ENCODE measurements at places on chromosomes 3 and 15. TPM values are rescaled to one million over a fixed set of nuclear protein-coding genes. Genes with fewer than 3 reads are reported as not detected.

GRCh38 chr3:114364806-114365654 lies 71.2 kb downstream of the TIGIT start:
- DNase-seq: no peak

- DNase-seq: no peak
Measured at GRCh38 chr3:182861348-182861747, 68.0 kb downstream of the ATP11B start.

GRCh38 chr3:182967218-182968204 lies 12.8 kb downstream of the DCUN1D1 start:
- no peak for DNase-seq

Gene PCSK6
- total RNA-seq: 0.13 TPM

Gene SENP7
- 36.6 TPM for total RNA-seq

- DNase-seq: no peak
Measured at GRCh38 chr3:127486321-127486944, 104.1 kb downstream of the TPRA1 start.

GRCh38 chr3:191141728-191142127 lies 57.3 kb upstream of the OSTN start:
- no peak for DNase-seq

GRCh38 chr15:100154338-100154737 lies 187.4 kb downstream of the ADAMTS17 start:
- no peak for DNase-seq

Gene RRP9
- total RNA-seq: 20.6 TPM

DNA sequence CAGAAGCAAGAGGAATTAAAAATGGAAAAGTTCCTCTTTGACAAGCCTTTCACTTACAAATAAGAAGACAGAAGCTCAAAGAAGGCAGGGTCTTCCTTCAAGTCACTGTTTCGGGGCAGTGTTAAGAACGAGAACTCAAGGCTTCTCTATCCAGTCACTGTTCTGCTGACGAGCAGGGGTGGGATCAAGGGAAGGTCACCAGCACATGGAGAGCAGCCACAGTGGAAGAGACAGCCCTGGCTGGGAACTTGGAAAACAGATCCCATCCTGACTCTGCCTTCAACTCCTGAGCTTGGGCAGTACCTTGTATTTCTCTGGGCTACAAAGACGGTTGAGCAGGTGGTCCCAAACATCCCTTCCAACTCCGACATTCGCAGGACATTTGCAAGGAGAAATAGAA lies 111.5 kb upstream of the LPP start:
- no peak for DNase-seq

Gene GOLGA8H
- total RNA-seq: 0.59 TPM

GRCh38 chr3:191414732-191415131 lies 46.2 kb upstream of the PYDC2 start:
- no peak for DNase-seq

- DNase-seq: no peak
Measured at GRCh38 chr3:59553076-59553475, 503.3 kb upstream of the CFAP20DC start.

DNA sequence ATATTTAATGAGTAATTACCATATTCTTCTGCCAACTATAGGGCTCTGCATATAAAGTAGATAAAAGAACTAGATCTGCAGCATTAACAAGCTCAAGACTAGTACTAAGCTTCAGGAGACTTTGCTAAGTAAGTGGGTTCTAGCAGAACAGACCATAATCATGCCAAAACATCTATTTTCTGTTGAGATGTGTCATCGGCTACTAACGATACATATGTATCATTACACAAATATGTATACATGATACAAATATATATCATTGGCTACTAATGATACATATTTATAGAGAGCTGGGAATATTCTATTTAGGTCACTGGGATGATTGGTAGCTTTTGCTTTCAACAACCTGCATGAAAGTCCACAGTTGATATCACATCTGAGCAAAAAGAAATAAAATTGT lies 185.8 kb upstream of the DCBLD2 start:
- no peak for DNase-seq

DNA sequence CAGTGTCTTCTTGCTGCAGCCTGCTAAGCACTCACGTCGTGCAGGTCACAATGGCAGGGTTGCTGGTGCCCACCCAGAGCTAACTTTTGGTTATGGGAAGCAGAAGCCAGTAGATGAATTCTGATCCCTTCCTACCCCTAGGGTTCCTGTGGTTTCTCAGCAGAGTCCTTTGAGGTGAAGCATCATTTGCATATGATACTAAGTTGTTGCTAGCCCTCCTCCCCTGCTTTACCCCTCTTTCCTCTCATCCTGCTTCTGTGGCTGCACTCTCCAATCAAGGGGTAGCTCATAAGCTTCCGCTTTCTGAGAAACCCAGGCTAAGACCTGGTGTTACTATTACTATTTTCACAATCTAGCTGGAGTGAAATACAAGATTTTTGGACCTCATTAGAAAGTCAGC lies 22.1 kb upstream of the HEG1 start:
- DNase-seq: no peak

Gene CFAP92
- 3.7 TPM for total RNA-seq

Gene CCDC13
- total RNA-seq: 0.41 TPM

Gene CHDH
- 1.0 TPM for total RNA-seq

- no peak for DNase-seq
Measured at GRCh38 chr3:24018784-24019570, 73.9 kb downstream of the NR1D2 start.

DNA sequence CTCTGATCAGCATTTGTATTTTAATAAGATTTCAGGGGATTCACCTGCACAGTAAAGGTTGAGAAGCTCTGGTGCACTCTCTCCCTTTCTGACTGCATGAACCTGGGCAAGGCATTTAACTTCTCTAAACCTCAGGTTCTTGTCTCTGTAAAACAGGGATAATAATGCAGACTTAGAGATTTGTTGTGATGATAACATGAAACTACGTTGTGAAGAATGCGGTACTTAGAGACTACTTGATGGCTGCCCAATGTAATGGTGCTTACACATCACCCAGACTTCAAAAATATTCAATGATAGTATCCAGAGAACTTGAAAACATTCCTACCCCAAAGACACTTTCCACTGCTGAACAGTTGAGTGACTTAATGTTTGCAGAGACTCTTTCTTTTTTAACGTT lies 19.8 kb upstream of the TNFSF10 start:
- no peak for DNase-seq

- no peak for DNase-seq
Measured at GRCh38 chr15:70179309-70179892, 81.7 kb upstream of the TLE3 start.

DNA sequence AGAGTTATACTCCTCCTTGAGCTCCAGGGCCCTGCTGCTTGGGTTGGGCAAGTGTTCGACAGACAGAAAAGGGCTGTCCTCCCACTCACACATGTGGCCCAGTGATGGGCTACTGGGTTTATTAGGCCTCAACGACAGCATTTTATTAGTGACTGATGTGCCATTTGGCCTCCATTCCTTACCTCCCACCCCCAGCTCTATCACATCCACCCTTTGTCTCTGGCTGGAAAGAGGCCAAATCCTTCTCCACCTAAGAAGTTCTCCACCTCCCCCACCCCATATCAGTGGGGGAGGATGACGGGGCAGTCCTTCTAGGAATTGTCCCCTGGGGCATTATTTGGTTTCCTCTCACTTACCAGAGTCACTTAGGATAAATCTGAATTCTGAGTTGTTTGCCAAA lies 57.1 kb upstream of the WNT5A start:
- no peak for DNase-seq

Gene CMTM8
- 16.2 TPM for total RNA-seq

GRCh38 chr15:78944202-78944625 lies 632 bp downstream of the CTSH start:
- DNase-seq: no peak

GRCh38 chr3:126147932-126148683 lies 32.3 kb downstream of the ALDH1L1 start:
- DNase-seq: no peak

GRCh38 chr3:123335007-123335670 lies 113.8 kb downstream of the ADCY5 start:
- DNase-seq: no peak

DNA sequence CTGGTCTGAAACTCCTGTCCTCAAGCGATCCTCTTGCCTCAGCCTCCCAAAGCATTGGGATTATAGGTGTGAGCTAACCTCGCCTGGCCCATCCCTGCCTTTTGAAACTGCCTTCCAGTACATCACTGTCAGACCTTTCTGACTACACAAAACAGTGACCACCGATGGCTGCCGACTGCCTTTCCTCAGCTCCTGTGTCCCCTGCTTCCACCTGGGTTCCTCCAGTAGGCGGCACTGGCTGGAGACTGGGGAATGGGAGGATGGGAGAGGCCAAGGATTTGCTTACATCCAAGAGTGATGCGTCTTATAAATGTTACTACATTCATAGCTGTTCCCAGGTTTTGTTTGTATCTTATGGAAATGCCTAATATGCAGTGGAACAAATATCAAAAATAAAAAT lies 242.8 kb downstream of the BBX start:
- no peak for DNase-seq

Gene GXYLT2
- 1.8 TPM for total RNA-seq

GRCh38 chr3:186516646-186517045 lies 27.5 kb downstream of the CRYGS start:
- DNase-seq: no peak

GRCh38 chr15:74156678-74157411 lies 16.7 kb upstream of the ISLR start:
- no peak for DNase-seq

GRCh38 chr3:45988362-45988761 lies 7.3 kb downstream of the FYCO1 start:
- DNase-seq: no peak

Gene BFSP2
- total RNA-seq: not detected

- no peak for DNase-seq
Measured at GRCh38 chr15:92468991-92469390, 75.3 kb downstream of the ST8SIA2 start.

- no peak for DNase-seq
Measured at GRCh38 chr3:181363231-181363630, 348.5 kb upstream of the SOX2 start.

Gene RBM6
- 76.2 TPM for total RNA-seq

DNA sequence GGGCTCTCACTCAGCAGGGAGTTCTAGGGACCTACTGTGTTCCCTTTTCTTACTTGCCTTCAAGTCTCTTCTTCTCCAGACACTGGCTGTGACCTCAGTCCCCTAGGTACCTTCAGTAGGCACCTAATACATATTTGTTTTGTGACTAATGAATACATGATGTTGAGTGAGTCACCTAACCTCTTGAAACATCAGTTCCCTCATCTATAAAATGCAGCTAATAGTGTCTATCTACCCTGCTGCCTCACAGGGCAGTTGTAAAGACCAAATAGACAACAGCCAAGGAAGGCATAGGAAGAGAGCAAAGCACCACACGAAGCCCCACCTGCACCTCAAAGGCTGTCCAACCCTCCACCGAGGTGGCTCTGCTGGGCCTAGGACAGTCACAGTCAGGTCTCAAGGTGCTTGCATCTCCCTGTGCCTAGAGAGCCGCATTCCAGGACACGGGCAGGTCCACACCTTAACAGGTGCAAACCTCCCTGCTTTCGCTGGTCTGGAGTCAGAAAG lies 29.1 kb downstream of the DAPK2 start:
- no peak for DNase-seq

DNA sequence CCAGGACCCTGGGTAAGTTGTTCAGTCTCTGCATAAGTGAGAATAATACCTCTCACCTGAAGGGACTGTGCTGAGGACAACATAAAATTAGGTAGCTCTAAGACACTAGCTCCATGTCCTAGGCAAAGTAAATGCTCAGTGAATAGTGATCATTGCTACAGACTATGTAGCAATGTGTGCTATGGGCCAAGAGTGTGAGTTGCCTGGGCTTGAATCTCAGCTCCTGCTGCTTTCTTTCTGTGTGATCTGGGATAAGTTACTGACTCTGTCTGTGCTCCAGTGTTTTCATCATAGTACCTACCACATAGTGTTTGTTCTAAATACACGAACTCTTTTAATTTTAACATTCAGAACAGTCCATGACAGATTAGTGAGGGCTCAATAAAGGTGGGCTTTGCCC lies 81.1 kb upstream of the MFGE8 start:
- no peak for DNase-seq

GRCh38 chr3:52140769-52141168 lies 13.5 kb downstream of the POC1A start:
- DNase-seq: no peak

All from endothelial cell (in vitro differentiated cells).